SW 1271 (cell line): ENCODE measurements at places on chromosomes 2 and 18.

- DNase-seq: no peak
These were observed 350.2 kb upstream of the MC4R start for GRCh38 chr18:60722742-60723141.

GRCh38 chr2:75800456-75800855, 89.7 kb upstream of the GCFC2 start:
- no peak for DNase-seq

DNA sequence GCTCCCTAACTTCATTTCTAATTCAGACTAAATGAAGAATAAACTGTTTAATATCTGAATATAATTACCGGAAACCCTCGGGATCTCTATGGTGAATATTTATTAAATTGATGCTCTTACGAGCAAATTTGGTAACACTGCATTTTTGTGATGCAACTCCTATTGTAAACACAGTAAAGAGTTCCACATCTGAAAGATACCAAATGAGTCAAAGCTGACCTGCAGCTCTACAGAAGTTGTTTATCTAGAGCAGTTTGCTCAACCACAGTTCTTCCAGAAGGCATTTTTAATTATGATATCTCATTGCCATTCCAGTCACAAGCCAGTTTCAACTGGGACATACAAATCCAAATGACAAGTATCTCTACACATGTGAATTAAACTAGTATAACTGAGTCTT, 129.7 kb downstream of the PKP4 start:
- no peak for DNase-seq

DNA sequence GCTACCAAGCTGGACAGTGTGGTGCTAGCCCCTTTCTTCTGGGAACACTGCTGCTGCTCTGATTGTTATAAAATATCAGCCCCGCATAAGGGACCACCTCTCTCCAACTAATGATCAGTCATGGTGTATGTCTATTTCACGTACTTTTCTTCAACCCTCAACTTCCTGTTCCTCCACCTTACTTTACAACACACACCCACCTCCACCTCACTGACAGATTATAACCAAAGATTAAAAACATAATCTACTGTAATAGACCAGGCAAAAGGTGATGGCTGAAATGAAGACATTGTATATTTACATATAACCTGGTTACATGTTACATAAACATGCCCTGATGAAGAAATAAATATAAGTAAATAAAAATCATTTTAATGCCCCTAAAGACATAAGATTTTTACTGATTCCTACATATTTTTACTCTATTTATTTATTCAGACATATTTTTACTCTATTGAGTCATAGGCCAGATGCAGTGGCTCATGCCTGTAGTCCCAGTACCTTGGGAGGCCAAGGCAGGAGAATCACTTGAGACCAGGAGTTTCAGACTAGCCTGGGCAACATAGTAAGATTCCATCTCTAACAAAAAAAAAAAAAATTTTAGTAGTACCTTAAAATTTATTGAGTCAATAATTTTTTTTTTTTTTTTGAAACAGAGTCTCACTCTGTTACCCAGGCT, 12.8 kb downstream of the STK39 start:
- no peak for DNase-seq

DNA sequence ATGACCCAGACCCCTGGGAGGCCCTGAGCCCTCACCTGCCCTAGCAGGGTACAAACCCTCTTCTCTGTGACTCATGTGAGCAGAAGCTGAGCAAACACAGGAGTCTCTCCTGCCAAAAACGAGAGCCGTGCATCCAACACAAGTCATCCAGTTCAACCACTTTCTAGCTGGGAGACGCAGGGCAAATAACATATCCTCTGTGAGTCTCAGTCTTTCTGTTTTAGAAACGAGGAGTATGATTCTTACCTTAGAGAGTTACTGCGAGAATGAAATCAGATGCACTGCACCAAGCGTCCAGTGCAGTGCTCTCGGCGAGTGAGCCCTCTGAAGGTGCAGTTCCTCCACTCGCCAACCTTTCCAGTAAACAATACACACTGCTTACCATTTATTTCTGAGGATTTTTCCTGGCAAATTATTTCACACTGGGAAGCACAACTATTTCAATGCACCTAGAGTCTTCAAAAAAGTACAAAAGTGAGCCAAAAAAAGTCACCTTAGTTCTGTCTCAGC, 331.8 kb upstream of the MYT1L start:
- DNase-seq: no peak

DNA sequence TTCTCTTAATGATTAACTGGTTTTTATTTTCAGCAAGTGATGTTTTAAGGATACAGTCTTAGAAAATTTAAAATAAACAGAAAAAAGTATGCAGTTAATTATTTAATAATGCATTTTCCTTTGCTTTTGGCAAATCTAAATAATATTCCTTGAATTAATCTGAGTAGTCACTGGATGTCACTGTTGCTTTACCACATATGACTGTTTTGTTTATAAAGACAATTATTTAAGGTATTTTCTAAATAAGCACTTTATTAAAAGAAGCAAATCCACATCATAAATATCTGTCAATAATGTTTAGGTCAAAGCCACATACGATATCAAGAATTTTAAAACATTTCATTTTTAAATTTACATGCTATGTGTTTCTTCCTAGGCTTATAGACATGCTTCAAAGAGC, 40.6 kb upstream of the TFPI start:
- DNase-seq: no peak

- no peak for DNase-seq
These were observed 41.6 kb downstream of the EDAR start for GRCh38 chr2:108947271-108947907.

GRCh38 chr2:100423631-100424030, 6.2 kb upstream of the CHST10 start:
- no peak for DNase-seq

DNA sequence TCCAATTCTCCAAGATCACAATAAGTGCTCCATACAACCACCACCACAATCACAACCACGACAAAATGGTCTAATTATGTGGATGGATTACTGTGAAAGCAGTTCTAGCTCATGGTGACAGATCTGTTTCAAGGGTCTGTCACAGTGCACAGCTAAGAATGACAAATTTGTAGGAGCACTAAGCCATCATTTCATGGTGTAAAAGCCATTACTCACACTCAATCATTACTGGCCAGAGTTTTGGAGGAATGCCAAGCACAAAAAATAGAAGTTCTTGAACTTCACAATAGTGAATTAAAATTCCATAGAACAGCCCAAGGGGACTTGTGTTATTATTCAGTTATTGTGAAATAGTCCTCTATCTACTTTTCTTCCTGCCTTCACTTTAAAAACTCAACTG, 2.3 kb downstream of the CPS1 start:
- DNase-seq: no peak

DNA sequence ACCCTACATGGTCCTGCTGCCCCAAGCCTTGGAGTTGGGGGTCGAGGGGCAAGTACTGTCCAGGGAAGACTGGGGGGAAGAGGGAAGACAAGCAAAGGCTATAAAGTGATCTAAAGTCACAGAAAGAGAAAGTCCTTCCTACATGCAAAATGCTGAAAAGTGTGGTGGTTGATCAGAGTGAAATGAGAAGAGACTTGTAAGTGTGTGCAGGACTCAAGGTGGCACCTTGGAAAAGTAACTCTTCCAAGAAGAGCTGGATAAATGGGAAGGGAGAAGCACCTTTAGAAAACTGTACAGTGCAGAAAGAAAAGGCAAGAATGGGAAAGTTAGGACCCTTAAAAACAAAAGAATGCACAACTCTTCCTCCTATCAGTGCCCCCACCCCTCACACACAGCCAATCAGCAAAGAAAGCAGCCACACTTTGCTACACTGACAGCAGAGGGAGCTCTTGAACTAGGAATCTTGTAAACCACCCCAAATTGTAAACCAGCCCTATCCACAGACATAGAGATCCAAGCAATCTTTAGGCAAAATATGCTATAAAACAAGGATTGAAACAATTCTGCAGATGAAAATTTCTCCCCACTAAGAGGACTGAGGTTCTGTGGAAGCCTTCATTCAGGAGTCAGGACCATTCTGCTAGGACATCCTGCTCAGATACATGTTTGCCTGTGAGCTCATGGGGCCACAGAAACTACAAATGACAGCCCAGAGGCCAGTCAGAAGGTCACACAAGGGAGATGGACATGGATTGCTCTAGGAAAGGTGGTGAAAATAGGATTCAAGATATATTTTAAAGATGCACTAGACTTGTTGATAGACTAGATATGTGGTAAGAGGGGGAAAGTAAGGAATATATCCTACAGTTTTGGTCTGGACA, 146.4 kb downstream of the FTCDNL1 start:
- DNase-seq: no peak
